ENCODE measurements at places on chromosomes 7 and 10.

DNA sequence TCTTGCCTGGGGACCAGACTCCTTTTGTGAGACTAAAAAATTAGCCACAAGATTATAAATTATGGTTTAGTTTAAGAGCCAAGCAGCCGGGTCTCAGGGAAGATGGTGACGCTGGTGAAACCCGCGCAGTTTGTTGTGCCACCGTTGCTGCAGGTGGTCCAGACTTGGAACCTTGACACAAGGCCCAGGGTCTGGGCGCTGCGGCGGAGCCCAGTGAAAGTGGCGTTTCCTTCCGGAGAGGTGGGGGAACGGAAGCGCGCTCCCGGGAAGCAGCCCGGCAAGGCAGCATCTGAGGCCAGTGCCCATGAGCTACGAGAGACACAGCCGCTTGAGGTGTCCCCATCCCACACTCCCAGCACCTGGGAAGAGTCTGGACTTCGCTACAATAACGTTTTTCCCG lies 131.6 kb downstream of the SKIDA1 start:
- no peak for DNase-seq

DNA sequence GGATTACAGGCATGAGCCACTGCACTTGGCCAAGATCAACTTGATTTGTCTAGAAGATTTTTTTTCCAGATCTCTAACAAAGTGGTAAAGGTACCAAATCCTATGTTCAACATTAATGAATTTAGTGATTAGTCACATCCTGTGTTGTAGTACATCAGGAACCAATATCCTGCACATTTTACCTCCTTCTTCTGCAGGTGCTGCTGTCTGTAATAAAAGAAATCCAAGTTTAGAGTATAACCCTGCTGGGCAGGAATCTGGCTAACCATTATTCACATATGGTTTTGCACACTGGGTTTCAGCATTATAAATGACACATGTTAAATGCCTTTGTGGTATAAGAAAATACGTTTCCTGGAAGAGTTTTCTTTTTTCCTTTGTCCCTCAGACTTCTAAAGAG lies 10.8 kb downstream of the PARD3 start:
- no peak for DNase-seq

- DNase-seq: no peak
Observed at GRCh38 chr7:50366311-50366710, 61.8 kb downstream of the IKZF1 start.

- DNase-seq: no peak
Observed at GRCh38 chr7:151339651-151340382, 1.8 kb upstream of the NUB1 start.

DNA sequence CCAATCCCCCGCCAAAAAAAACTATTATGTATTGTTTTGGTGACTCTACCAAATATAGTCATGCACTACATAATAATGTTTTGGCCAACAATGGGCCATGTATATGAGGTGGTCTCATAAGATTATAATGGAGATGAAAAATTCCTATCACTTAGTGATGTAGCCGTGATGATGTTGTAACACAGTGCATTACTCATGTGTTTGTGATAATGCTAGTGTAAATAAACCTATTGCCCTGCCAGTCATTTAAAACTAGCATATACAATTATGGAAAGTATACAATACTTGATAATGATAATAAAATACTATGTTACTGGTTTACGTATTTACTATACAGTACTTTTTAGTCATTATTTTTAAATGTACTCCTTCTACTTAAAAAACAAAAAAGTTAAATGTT lies 101.5 kb downstream of the SLC25A40 start:
- no peak for DNase-seq

DNA sequence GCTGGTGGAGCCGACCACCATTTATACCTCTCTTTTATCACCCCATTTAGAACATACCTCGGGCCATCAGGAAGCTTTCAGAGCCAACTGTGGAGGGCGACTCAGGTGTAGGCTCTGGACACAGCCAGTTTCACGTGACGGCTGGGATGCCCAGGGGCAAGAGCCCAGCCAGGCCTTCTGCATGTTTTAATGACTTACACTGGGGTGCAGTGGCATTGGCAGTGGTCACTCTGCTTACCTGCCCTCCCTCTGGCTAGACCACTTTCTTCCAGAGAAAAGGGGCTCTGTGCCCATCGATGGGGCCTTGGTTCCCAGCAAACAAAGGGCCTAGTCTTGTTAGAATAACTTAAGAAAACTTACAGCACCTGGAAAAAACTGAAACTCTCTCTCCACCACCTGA lies 50.0 kb downstream of the PNLIPRP2 start:
- DNase-seq: no peak

DNA sequence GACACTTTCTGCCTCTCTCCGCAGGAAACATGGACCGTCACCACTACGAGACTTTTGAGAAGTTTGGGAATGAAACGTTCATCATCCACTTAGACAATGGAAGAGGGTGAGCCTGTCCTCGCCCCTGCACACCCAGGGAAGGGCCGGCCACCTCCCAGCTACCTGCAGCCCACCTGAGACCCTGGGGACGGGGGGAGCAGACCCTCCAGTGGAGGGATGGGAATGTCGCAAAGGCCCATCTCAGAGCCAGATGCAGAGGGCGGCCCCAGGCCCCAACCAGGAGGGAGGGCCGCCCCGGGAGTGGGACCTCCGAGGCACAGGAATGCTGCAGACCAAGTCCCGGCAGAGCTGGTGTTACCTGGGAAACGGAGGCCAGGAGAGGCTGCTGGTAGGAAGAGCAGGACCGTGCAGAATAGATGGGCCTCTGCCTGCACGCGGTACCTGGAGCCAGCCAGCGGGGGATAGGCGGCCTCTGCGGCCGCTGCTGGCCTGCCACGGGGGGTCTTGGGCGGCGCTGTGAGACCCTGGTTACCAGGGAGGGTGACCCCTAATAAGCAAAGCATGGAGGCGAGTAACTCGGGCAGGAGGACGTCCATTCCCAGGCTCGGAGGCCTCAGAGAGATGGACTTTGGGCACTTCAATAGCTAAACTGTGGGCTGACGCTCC lies 32.9 kb upstream of the FOXL3 start:
- no peak for DNase-seq

DNA sequence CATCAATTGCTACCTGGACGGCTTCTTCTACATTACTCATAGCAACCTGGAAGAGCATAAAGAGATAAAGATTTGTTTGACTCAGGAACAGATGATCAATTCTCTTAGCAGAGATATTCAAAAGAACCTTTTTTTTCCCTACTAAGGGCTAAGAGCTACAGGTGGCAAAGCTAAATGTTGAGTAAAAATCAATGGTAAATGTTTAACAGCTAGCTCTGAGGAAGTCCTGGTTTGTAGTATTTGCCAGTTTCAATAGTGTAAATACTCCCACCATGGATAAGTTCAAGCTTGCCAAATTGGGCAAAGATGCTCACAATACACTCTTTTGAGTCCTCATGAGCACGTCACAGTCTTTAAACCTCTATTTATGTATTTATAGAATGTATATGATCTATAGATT lies 64.0 kb downstream of the AKR1E2 start:
- DNase-seq: no peak

- DNase-seq: no peak
Observed at GRCh38 chr10:2529945-2530344, 537.4 kb upstream of the PFKP start.

- DNase-seq: no peak
Observed at GRCh38 chr10:62543571-62544355, 169.6 kb downstream of the ZNF365 start.

GRCh38 chr7:355568-355967 lies 65.6 kb downstream of the FOXL3 start:
- DNase-seq: no peak

DNA sequence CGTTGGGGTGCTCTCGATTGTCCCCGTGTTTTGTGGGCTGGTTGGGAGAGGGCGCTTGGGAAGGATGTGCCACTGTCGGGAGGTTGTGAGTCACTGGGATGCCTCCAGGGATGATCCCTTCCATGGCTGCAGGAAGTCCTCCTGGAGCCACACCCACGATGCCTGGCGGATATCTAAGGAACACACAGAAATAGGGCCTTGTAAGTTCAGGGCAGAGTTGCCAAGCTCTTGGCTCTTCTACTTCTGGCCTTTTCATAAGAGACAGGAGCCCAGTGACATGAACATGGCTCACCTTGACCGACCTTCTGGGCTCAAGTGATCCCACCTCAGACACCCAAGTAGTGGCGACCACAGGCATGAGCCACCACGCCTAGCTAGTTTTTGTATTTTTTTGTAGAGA lies 47.6 kb downstream of the ZRANB1 start:
- no peak for DNase-seq

DNA sequence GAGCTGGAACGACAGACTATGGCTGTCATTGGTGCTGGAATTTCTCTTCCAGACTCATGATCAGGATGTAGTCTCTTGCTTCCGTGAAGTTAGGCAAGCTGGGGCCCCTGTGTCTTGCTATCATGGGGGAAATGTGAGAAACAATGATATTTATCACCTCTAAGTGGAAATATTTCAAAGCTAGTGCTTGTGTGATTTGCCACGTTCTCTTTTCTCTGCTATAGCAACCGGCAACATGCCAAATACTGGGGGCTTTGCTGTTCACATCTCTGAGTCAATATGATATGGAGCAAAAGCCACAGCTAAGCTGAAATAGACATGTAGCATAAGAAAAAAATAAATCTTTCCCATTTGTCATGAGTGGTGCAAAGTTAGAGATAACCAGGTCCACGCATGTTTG lies 668.2 kb upstream of the IGFBP3 start:
- DNase-seq: no peak

GRCh38 chr10:99617696-99618095 lies 2.5 kb downstream of the SLC25A28 start:
- DNase-seq: no peak

DNA sequence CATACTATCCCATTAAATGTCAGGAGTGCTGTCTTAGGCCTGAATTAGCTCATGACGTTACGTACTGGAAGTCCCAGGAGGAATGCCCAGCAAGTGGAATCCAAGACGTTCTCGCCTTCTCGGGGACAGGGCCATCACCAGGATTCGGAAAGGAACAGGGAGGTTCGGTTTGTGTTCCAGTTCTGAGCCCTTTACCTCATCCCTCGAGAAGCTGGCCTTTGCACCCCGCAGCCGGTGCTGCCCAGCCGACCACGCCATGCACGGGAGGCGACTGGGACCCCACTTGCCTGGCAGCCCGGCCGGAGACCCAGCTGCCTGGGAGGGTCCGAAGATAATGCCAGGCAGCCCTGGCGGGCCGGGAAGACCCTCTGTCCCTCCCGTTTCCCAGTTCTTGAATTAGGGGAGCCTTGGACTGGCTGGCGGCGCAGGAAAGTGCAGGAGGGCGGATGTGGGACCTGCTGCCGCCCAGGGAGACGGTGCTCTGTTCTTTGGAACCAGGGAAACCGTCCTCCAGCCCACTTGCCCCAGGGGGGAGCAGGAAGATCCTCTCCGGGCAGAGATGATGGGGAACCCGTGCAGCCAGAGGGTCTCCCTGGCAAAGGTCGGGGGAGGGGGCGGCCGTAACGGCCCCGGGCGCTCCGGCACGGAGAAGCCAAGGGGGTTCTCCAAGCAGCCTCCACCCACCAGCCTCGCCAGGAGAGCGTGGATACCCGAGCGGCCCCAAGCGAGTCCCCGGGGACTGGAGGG lies 671 bp upstream of the CHST3 start:
- no peak for DNase-seq

DNA sequence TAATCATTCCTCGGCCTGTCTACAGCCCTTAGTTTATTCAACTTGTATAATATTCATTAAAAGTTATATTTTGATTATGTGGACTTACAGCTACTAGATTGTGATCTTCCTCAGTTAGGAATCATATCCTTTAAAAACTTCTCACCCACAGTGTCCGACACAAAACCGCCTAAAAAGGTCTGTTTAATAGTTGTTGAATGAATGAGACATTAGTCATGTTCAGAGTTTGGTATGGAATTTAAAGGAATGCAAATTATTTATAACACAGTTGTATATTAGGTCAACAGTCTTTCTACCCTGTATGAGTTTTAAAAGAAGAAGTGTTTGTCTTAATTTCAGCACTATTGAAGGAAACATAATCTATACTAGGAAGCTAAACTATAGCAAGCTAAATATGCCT lies 390.0 kb downstream of the ARL4A start:
- DNase-seq: no peak

DNA sequence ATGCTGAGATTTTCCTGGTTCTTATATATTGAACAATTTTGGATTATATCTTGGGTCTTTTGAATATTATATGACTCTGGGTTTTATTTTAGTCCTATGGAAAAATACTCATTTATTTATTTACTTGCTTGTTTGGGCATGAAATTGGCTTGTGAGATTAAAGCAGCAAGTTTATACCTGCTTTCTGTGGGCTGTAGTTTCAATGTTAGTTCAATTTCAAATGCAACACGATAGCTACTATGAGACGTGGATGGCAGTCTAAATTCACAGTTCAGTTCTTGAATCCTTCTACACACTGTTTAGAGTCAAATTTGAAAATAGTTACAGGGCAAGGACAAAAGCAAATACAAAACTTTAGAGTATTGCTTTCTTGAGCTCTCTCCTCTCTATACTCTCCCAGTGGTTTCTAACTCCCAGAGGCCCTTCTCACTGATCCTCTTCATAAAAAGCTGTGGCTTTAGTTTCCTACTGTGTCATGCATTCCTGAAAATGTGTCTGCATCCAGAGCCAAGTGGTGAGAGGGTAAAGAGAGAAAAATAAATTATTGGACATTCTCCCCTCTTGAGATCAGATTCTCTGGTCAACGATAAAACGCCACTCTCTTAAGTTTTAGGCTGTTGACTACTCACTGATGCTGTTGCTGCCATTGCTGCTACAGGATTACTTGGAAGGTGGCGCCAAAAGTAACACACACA lies 34.4 kb downstream of the POLR1F start:
- no peak for DNase-seq

GRCh38 chr10:48651839-48652238 lies 32.8 kb upstream of the WDFY4 start:
- DNase-seq: no peak

GRCh38 chr7:50923476-50923875 lies 140.8 kb upstream of the GRB10 start:
- DNase-seq: no peak

- no peak for DNase-seq
Observed at GRCh38 chr7:30697719-30698460, 15.6 kb upstream of the CRHR2 start.

DNA sequence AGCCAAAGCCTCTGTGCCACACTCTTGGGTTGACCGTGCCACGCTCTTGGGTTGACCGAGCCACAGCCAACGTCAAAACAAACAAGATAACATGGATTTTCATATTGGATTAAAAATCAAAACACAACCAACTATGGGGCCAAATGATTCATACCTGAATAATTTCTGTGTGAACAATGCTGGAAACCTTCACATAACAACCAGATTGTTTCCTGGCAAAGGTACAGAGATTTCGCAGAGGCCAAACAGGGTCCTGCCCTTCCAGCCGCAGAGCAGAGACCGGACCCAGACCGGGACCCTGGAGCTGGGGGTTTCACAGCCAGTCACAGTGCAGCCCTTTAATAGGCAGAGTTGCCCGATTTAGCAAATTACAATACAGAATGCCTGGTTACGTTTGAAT lies 40.5 kb downstream of the ITIH5 start:
- no peak for DNase-seq

GRCh38 chr10:8927705-8928104 lies 873.2 kb downstream of the GATA3 start:
- DNase-seq: no peak
